Left lung (tissue), 14 donors: ENCODE measurements at places on chromosomes 7 and 10. TPM values are rescaled to one million over a fixed set of nuclear protein-coding genes. Genes with fewer than 3 reads are reported as not detected.
A peak's percentile ranks its signal among the peaks of the same experiment; 100 is the strongest.

Gene PTPRE
- 12.0 TPM for polyA plus RNA-seq

Gene MNX1
- 0.39 TPM for polyA plus RNA-seq

Gene TMEM270
- polyA plus RNA-seq, result not detected

DNA sequence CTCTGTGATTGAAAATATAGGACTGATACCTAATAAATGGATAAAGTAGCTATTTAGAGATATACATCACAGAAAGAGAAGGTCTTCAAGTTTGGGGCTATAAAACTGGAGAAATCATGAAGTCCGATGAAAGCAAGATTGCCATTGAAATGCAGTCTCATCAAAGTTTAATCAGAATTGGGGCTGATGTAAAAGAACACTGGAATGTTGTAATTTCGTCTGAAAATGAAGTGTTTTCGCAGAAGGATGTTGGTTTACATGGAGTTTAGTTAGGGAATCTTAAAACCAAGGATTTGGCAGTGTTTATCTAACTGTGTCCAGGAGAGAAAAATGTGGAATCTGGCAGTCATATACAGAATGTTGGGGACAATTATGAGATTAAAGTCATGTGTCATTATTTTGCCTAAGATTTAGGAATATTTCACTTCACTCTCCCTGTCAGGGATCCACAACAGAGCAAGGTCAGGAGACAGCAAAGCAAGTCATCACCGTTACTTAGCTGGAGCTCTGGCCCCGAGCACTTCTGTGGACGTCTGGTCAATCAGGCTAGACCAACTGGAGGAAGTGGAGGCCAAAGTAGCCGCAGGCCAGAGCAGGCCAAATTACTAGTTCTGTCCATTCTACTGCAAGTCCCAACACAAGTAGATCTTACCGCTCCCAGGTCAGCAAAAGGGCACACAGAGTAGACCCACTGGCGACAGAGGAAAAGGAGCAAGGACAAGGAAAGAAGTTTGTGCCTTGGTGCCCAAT lies 37.0 kb downstream of the EPDR1 start:
- DNase-seq, result no peak

GRCh38 chr10:35961501-35961900 lies 319.4 kb upstream of the FZD8 start:
- no peak for DNase-seq

GRCh38 chr10:31623466-31623865 lies 304.4 kb downstream of the ZEB1 start:
- DNase-seq, result no peak

GRCh38 chr7:85119934-85120333 lies 66.9 kb downstream of the SEMA3D start:
- no peak for DNase-seq

DNA sequence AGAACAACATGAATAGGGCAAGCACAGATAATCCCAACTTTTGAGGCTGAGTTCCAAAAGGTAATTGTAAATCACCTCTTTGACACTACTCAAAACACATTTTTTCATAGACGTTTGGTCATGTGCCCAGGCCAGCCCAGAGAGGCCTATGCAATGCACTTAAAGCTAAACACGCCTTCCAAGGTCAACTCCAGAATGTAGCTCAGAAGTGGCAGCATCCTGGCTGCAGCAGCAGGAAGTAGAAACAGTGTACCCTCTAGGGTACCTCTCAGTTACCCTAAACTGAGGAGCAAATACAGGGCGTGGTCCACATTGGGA lies 58.7 kb downstream of the OSBPL3 start:
- DNase-seq, result peak; percentile 22

DNA sequence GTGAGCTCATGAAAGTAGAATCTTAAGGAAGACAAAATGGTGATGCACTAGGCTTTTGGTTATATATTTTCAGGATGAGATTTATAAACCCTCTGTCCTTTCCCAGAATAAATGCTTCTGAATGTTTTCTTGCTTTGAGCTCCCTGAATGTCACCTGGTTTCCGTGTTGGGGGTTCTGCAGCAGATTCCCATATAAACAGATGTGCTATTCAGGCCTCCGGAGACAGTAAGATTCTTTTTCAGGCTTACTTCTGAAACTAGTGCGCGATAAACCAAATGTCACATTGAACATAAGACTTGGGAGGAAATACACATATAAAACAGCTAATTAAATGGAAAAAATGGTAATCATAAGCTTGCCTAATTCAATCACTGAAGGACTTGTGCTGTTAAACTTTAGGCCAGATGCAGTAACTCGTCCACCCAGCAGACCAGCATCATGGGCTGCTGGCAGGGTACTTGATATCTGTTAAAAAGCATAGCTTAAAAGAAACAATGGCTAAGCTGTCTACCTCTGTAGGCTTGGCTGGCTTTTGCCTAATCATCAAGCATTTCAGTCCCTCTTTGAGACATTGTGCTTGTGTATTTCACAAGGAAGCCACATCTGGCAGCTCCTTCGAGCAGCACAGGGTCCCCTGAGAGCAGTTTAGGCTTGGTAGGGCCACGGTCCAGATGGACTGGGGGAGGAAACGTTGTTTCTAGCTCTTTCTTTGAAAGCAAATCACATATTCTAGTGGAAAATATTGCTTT lies 281.2 kb upstream of the KIAA1217 start:
- no peak for DNase-seq
